ENCODE measurements at places on chromosomes 5 and 9.

- no peak for DNase-seq
Observed at GRCh38 chr5:147912011-147912410, 5.7 kb upstream of the C5orf46 start.

GRCh38 chr5:115985802-115986757 is 23.8 kb downstream of the LVRN start:
- DNase-seq = no peak

GRCh38 chr5:151892393-151892792 is 32.3 kb downstream of the GLRA1 start:
- no peak for DNase-seq

DNA sequence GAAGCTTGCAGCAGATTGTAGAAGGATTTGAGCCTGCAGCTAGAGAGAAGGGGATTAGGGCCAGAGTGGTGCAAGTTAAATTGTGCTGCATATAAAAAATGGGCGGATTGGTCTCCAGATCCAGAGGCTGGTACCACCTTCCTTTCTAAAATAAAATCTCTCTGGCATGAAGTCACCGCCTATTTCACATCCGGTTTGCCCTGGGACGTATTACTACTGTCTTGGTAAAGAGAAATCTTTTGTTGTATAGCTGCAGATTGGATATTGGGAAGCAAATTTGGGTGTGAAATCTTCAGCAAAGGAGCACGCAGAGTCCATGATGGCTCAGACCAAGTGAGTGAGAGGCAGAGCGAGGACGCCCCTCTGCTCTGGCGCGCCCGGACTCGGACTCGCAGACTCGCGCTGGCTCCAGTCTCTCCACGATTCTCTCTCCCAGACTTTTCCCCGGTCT is at the start of gene GABRA1:
Gene GABRA1 (plus strand): TSS at position 180 of the 451 bp plus-strand sequence. CDS start 2,691 bp downstream, outside the sequence.
- DNase-seq = no peak

DNA sequence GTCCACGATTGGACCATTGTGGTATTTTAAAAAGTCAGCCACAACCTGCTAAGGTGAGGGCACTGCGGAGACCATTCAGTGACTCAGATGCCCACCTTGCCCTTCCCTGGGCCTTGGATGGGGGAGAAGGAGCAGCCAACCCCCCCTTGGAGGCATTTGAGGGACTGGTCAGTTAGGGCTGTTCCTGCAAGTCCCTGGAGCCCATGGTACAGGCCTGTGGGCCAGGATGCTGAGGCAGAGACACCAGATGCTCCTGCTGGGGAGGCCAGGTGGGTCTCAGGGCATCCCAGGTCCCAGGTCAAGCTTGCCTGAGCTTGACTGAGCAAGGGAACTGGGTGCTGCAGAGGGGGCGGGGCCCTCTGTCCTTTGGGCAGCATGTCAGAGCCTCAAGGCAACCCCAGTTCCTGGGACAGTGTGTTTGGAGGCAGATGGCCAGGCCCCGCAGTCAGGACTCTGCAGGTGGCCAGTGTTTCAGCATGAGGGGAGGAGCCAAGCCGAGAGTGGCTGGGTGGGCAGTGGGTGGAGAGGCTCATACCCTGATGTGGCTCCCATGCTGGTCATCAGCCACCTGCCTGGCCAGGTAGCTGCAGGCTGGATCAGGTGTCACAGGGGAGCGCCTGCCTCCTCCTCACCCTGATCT is 27.5 kb downstream of the SLC6A3 start:
- no peak for DNase-seq
